Smooth muscle cell of trachea (primary cell): ENCODE measurements at places on chromosomes 7 and 10. TPM values are rescaled to one million over a fixed set of nuclear protein-coding genes. Genes with fewer than 3 reads are reported as not detected.

ERVW-1 gene
- not detected in 2 replicates for total RNA-seq

LMOD2 gene
- total RNA-seq: not detected in 2 replicates

CDK5 gene
- 19.1 and 19.2 TPM in 2 replicates for total RNA-seq

TRIL gene
- 0.50 and 0.58 TPM in 2 replicates for total RNA-seq

CALHM2 gene
- 23.3 and 51.3 TPM in 2 replicates for total RNA-seq

ABCB1 gene
- total RNA-seq: 10.5 and 11.9 TPM in 2 replicates

AKR1D1 gene
- not detected in 2 replicates for total RNA-seq

AGMO gene
- total RNA-seq: under 0.01 and 1.0 TPM in 2 replicates

DRGX gene
- not detected in 2 replicates for total RNA-seq

SLC18A3 gene
- total RNA-seq: not detected in 2 replicates

VWDE gene
- total RNA-seq: 0.15 TPM in 1 of 2 replicates, not detected in the other

MBL2 gene
- total RNA-seq: not detected in 2 replicates

HEPACAM2 gene
- total RNA-seq: 0.17 TPM in 1 of 2 replicates, not detected in the other

GIMAP4 gene
- total RNA-seq: 2.0 TPM in 1 of 2 replicates, not detected in the other

MYO3A gene
- not detected in 2 replicates for total RNA-seq

ANXA8 gene
- 0.15 and 0.33 TPM in 2 replicates for total RNA-seq

TAS2R39 gene
- not detected in 2 replicates for total RNA-seq

CYP3A7 gene
- total RNA-seq: 0.33 TPM in 1 of 2 replicates, not detected in the other

CPED1 gene
- 89.8 and 122 TPM in 2 replicates for total RNA-seq

KRIT1 gene
- 51.9 and 72.3 TPM in 2 replicates for total RNA-seq

PALD1 gene
- total RNA-seq: 0.66 and 0.73 TPM in 2 replicates

MYH16 gene
- not detected in 2 replicates for total RNA-seq

CHAT gene
- total RNA-seq: not detected in 2 replicates

SPDYE8 gene
- 0.17 TPM in 1 of 2 replicates, not detected in the other for total RNA-seq

MEOX2 gene
- total RNA-seq: 0.83 and 6.1 TPM in 2 replicates

BICC1 gene
- total RNA-seq: 72.9 and 102 TPM in 2 replicates

TM9SF3 gene
- total RNA-seq: 100 and 111 TPM in 2 replicates

CRTAC1 gene
- total RNA-seq: not detected in 2 replicates

RBM20 gene
- not detected in 2 replicates for total RNA-seq

CRHR2 gene
- not detected in 2 replicates for total RNA-seq

IFIT1B gene
- not detected in 2 replicates for total RNA-seq

CXCL12 gene
- 42.0 and 133 TPM in 2 replicates for total RNA-seq

LIPF gene
- 0.29 TPM in 1 of 2 replicates, not detected in the other for total RNA-seq

PIP gene
- not detected in 2 replicates for total RNA-seq

RNF148 gene
- total RNA-seq: 0.33 and 1.3 TPM in 2 replicates

GALNT17 gene
- total RNA-seq: not detected in 2 replicates

EN2 gene
- total RNA-seq: not detected in 2 replicates

MRC1 gene
- total RNA-seq: under 0.01 TPM in 1 of 2 replicates, not detected in the other

MUC3A gene
- total RNA-seq: not detected in 2 replicates

PVRIG gene
- total RNA-seq: 0.17 TPM in 1 of 2 replicates, not detected in the other

FKBP6 gene
- not detected in 2 replicates for total RNA-seq

MPP7 gene
- total RNA-seq: under 0.01 and 0.29 TPM in 2 replicates

AGBL3 gene
- 0.83 and 1.7 TPM in 2 replicates for total RNA-seq

ZNF365 gene
- 2.9 and 3.8 TPM in 2 replicates for total RNA-seq

OR9A2 gene
- not detected in 2 replicates for total RNA-seq

LRRTM3 gene
- total RNA-seq: not detected in 2 replicates

CPVL gene
- total RNA-seq: 0.66 and 0.73 TPM in 2 replicates

SH2B2 gene
- total RNA-seq: 1.5 and 3.3 TPM in 2 replicates

IGFBP1 gene
- not detected in 2 replicates for total RNA-seq

SCIN gene
- total RNA-seq: under 0.01 TPM in 2 replicates

UCMA gene
- not detected in 2 replicates for total RNA-seq
